NCI-H1048 (cell line): ENCODE measurements at places on chromosomes 6 and 20.
A peak's percentile ranks its signal among the peaks of the same experiment; 100 is the strongest.

- no peak for DNase-seq
Observed at GRCh38 chr6:15061908-15062515, 183.9 kb upstream of the JARID2 start.

- no peak for DNase-seq
Observed at GRCh38 chr6:160781298-160781697, 79.3 kb downstream of the PLG start.

DNA sequence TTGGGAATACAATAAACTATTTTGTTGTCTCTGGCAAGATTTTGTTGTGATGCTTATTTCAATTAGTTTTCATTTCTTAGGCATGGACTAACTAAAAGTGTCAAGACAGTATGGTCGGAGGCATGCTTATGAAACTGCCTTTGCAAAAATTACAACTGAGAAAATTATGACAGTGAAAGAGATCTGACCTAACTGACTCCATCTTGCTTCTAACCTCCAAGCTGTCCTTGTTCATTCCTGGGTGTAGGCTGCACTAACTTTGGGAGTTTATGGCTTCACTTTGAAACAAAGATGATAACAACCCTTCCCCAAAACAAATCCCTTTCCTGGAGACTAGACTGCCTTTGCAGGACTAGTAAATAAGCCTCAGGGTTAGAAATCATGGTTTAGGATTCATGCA is 4.1 kb upstream of the SHLD1 start:
- no peak for DNase-seq

GRCh38 chr6:41072836-41073202 is at the start of gene NFYA:
Gene NFYA, plus strand, starts transcription at chr6:41072974. Its CDS starts 6,116 bp downstream, at chr6:41079090.
- DNase-seq: peak; percentile 99

- no peak for DNase-seq
Observed at GRCh38 chr6:147528511-147529145, 20.1 kb downstream of the SAMD5 start.

- no peak for DNase-seq
Observed at GRCh38 chr6:90251295-90251992, 45.2 kb downstream of the BACH2 start.
